ENCODE measurements at places on chromosomes 6 and 20.

DNA sequence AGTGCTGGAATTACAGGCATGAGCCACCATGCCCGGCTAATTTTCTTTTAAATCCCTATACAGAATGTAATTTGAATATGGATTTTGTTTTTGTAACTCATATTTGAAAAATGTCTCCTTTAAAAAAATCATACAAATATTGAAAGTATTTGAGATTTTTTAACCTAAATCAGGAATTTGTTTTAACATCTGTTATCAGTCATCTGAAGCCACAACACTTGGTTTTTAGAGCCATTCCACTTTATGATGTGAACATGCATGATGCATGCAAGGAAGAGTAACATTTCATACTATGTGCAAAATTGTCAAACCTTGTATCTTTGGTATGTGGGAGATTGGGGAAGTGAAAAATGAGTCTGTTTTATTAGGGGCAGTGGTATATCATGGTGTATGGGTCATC, 124.5 kb upstream of the AHI1 start:
- no peak for DNase-seq

DNA sequence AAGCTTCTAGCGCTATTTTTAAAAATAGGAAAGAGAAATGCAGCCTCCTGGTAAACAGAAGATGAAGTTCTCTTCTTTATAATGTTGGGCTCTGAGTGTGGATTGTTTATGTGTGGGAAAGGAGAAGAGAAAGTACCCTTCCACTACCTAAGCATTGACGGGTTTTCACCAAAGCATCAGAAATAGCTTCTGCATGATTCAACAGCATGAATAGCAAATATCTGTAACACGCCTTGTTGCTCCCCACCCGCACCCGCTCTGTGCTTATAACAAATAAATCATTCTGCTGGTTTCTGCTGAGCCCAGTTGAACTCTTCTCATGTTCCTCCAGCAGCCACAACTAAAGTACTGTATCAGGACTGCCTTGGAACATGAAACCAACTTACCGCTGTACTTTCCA, 20.7 kb downstream of the TXLNB start:
- DNase-seq, result no peak

GRCh38 chr20:8394308-8394945, 262.4 kb downstream of the PLCB1 start:
- DNase-seq, result no peak

DNA sequence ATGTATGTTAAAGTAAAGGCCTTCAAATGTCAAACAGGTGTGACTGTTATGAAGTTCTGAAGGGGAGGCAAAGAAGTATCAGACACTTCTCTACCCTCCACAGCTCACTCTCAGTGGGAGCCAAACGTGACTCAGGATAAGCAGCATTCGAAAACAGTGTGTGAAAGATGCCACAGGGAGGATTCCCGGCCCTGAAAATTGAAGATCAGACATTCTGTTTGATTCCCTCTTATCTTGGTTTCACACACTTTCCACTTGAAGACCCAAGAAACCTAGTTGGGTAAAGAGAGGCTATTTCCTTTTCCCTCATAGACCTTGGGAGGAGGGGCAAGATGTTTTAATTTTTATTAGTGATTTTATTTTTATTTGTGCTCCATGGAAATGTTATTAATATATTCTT, 164.2 kb upstream of the SUPT3H start:
- no peak for DNase-seq

DNA sequence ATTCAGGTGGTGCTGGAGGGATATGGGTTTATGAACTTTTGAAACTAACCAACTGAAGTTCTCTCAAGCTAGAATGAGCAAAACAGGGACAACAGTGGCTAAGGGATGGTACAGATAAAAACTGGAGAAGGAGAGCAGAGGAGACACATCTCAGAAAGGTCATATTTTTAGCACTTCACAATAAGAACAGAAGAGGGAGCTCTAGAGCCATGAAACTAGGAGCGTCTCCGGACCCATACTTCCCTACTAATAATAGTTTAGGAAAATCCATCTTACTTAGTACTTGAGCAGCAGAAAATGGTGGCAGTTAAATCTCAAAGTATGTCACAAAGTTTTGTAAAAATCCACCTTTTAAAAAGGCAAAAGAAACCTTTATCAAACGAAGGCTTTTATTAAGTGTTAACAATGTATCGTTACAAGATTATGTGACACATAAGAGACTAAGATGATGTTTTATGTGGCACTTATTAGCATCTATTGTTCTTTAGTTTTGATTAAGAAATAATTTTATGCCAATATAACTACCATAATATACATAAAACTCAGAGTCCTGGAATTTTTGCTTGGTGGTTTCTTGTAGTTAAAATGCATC, 278.6 kb downstream of the TBC1D32 start:
- DNase-seq, result no peak

DNA sequence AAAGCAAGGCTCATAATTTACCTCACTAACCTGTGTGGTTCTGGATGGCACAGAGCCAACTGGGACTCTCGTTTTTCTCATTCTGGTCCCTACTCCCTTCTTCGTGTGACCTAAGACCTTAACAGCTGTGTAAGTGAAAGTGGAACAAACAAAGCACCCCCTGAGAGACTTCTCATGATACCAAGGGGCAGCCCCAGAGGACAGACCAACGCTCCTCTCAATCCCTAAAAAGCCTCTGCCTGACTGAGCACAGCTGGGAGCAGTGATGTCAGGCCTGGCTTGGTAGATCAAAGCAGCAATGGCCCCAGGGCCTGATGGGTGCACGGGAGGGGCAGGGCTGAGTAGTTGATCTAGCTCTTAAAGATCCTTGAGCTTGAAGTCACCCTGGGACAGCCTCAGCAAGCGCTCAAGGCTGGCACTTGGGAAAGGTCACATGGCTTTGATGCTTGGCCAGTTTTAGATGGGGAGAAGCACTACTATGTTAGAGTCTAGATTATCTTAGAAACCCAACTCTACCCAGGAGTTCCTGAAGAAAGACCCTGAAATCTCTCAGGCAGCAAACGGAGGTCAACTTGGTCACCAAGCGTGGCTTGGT, 16.2 kb upstream of the TGM2 start:
- no peak for DNase-seq
